ENCODE measurements at places on chromosomes 13 and 19. TPM values are rescaled to one million over a fixed set of nuclear protein-coding genes. Genes with fewer than 3 reads are reported as not detected.
A peak's percentile ranks its signal among the peaks of the same experiment; 100 is the strongest.

DNA sequence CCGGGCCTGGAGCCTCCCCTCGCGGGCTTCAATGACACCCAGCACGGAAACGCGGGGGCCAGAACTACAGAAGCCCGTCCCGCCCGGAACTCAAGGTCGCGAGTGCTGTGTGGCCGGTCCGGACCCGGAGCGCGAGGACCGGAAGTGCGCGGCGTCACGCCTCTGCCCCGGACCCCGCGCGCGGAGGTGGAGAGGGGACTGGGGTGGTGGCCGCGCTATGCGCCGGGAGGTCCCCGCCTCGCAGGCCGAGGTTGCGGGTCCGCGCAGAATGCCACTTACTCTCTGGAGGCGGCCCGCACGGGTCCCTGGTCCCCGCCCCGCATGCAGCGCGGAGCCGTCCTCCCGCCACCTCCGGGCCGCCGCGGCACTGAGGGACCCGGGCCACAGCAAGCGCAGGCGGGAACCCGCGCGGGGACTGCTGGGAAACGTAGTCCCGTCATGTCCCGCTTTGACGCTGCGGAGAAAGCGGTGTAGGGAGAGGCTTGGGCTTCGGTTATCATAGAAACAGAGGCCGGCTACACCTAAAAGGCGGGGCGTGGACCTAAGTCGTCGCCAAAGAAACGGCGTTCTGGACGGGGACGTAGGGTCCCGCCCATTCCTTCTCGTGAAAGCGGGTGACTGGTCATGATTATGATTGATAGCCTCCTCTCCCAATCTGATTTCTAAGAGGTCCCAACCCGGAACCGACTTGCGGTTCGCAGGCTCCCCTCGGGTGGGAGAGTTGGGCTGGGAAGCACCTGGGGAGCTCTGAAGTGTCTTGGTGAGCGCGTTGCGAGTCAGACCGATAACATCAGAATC is at the start of gene ZNF837:
Gene ZNF837 (minus strand): TSS at position 369 of the 798 bp plus-strand sequence. CDS start 11,698 bp downstream, outside the sequence.
- no peaks in the 10 kb centered on the region for H3K36me3 ChIP-seq
- peak within 1 kb of the TSS; percentile 92 for H3K4me3 ChIP-seq
- peak within 1 kb of the TSS; percentile 96 for H3K27ac ChIP-seq

- H3K4me1 ChIP-seq = peaks cover 8% of the 10 kb centered on the region
- H3K27me3 ChIP-seq = peaks cover 2% of the 10 kb centered on the region
- no peak overlapping the region for H3K27ac ChIP-seq
- no peak for DNase-seq
- no peak overlapping the region for H3K4me3 ChIP-seq
Measured at GRCh38 chr19:30062065-30062906, 120.2 kb downstream of the URI1 start.

DNA sequence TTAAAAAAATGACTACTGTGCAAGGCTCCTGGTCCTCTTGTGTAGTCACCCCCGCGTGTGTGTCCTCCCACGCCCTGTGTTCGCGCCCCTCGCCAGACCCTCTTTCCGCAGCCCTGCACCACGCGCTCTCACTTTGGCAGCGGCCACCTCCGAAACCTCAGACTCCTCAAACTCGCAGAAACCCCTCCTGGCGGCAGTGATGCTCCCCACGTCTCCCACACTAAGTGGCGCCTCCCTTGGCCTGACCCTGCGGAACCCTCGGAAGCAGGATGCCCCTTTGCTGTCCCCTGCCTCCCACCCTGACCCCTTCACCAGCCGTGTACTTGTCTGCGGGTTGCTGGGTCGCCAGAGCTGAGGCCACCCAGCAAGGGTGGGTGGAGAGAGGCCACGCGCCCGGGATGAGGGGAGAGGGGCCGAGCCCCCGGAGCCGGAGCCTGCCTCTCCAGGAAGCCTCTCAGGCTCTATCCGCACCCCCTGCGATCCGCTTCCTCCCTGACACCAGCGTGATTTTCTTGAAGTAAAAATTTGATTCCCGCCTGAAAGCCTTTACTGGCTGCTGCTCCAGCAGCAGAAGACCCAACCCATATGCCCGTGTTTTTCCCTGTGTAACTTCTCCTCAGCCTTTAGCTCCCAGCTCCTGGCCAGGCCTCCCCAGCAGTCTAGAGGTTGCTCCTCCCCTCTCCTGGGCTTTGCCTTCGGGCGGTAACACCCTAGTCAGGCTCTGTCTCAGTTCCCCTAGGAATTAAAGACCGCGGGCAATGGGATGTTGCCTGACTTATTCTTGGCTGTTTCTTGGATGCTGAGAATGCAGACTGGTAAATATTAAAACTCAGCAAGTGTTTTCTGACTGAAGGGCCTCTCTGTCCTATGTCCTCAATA is 55.2 kb downstream of the MIPEP start:
- H3K4me1 ChIP-seq = no peaks in the 10 kb centered on the region
- no peak for DNase-seq
- peaks cover 2% of the 10 kb centered on the region for H3K36me3 ChIP-seq
- H3K4me3 ChIP-seq = no peak overlapping the region
- no peaks in the 10 kb centered on the region for H3K27me3 ChIP-seq

- peaks cover 4% of the 10 kb centered on the region for H3K36me3 ChIP-seq
- peak overlapping the region; percentile 60 for H3K4me3 ChIP-seq
- DNase-seq = no peak
- peaks cover 50% of the 10 kb centered on the region for H3K27me3 ChIP-seq
- H3K27ac ChIP-seq = peak overlapping the region; percentile 78
Measured at GRCh38 chr19:50327461-50328223, 1.5 kb downstream of the KCNC3 start.

DNA sequence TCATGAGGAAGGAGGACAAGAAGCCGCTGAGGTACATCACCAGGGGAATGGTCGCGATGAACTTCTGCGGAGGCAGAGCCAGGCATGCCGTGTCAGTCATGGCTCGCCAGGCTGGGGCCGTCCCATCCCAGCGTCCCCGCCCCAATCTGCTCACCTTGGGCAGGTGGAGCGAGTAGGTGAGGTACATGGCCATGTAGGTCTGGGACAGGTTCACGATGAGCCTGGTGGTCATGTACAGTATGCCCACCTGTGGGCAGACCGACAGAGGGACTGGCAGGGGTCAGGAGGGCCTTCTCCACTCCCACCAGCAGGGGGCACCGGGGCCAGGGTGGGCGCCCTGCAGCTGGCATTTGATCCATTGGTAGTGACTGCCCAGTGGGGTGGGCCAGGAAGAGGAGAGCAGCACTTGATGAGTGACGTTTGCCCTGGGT is 8.3 kb downstream of the TEKTIP1 start:
- no peak overlapping the region for H3K27ac ChIP-seq
- H3K4me1 ChIP-seq = peaks cover 8% of the 10 kb centered on the region
- DNase-seq = peak; percentile 51
- no peak overlapping the region for H3K4me3 ChIP-seq
- no peaks in the 10 kb centered on the region for H3K27me3 ChIP-seq
- H3K36me3 ChIP-seq = peaks cover 6% of the 10 kb centered on the region

- no peak for DNase-seq
- no peak overlapping the region for H3K27ac ChIP-seq
- no peak overlapping the region for H3K4me3 ChIP-seq
- peaks cover 38% of the 10 kb centered on the region for H3K27me3 ChIP-seq
Measured at GRCh38 chr19:39223703-39224279, 19.7 kb upstream of the SYCN start.

The FFAR3 gene
- not detected for total RNA-seq

DNA sequence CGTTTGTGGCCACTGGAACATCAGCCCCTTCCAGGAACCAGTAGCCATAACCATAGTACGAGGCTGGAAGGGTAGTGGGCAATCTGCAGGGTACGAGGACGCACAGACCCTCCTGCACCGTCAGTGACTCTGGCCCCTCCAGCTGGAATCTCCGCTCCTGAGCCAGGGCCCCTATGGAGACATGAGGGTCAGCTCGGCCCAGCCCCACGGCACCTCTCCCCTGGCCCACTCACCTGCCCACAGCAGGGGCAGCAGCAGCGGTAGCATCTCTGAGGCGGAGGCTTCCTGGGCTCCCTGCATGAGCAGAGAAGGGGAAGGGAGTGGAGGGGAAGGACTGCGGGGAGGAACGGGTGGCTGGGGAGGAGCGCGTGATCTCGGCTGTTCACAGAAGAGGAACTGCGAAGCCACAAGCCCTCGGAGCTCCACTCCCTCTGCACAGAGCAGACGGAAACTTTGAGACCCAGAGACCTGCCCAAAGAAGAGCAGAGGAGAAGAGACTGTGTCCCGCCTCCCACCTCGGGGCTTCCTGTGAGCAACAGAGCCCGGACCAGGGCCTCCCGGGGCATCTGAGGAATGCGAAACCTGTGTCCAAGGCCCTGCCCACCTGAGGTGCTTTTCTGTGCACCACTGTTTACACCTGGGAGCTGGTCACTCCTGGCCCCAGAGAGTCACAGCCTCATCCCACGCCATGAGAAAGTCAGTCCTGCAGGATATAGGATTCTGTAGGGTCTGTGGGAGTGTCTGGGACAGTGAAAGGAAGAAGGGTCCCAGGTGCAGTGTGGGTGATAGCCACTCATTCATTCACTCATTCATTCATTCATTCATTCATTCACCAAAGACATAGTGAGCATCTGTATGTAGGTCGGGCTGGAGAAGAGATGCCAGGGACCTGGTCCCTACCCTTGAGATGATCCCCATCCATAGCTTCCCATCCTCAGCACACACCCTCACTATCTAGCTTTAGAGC is at the start of gene SIGLEC6:
Gene SIGLEC6 (minus strand): TSS at position 322 of the 967 bp plus-strand sequence. CDS start 22 bp downstream, at position 300.
- H3K27ac ChIP-seq = no peak within 1 kb of the TSS
- no peak for DNase-seq
- H3K4me1 ChIP-seq = peaks cover 5% of the 10 kb centered on the region
